ENCODE measurements at places on chromosomes 11 and 22. TPM values are rescaled to one million over a fixed set of nuclear protein-coding genes. Genes with fewer than 3 reads are reported as not detected.

OR52E8 gene
- not detected for total RNA-seq

RHOD gene
- total RNA-seq, result 0.82 TPM

FOXRED1 gene
- total RNA-seq, result 18.3 TPM

ZNF70 gene
- 3.7 TPM for total RNA-seq

TMEM86A gene
- 4.9 TPM for total RNA-seq

KREMEN1 gene
- total RNA-seq, result 6.9 TPM

CBX6 gene
- total RNA-seq, result 30.2 TPM

DNA sequence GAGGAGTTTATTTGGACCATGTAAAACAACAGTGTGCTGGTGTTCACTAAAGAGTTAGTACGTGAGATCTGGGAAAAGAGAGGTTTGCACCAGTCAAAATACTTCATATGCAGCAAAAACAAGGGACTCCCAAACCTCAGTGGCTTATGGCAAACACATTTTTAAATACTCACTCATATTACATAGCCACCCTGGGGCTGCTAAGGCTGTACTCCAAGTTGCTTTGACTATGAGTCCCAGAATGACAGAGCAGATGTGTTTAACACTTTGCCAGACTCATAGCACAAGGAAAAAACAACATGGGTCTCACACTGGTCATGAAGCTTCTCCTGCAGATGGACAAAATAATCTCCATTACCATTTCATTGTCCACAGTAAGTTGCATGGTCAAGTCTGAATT lies 202.8 kb upstream of the GRIA4 start:
- no peak for DNase-seq

GRCh38 chr11:125948278-125949051 lies 2.6 kb downstream of the VSIG10L2 start:
- DNase-seq, result no peak

DNA sequence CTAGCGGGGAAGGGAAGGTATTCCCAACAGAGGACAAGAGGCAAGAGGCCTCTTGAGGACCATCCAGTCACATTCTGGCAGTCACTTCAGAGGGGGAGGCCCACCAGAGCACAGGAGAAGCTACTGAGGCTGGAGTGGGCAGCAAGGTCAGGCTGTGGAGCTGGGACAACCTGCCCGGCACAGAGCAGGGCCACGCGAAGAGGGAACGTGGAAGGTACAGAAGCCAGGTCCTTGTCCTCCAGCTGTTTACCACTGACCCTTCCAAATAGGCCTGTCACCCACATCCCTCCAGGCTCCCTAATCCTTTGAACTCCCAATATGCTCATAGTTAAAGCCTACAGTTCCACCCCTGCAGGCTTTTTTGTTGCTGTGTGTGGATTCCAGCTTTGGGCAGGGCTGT lies 76.9 kb downstream of the IGLL1 start:
- DNase-seq, result no peak

GRCh38 chr11:74646954-74647353 lies 54.6 kb downstream of the POLD3 start:
- DNase-seq, result no peak

GRCh38 chr22:46057246-46058090 lies 80.5 kb upstream of the WNT7B start:
- DNase-seq, result no peak

- DNase-seq, result no peak
These were observed 74.6 kb downstream of the AASDHPPT start for GRCh38 chr11:106152013-106152412.

GRCh38 chr11:95254716-95255115 lies 23.7 kb upstream of the SESN3 start:
- no peak for DNase-seq

- no peak for DNase-seq
These were observed 27.4 kb downstream of the DRD2 start for GRCh38 chr11:113447621-113448315.

- DNase-seq, result no peak
These were observed 116.6 kb downstream of the PLEKHA7 start for GRCh38 chr11:16897470-16898061.
